Fibroblast of the aortic adventitia (primary cell): ENCODE measurements at places on chromosomes 2 and 18.

GRCh38 chr18:55508651-55509050 lies 79.3 kb downstream of the TCF4 start:
- no peak for DNase-seq

DNA sequence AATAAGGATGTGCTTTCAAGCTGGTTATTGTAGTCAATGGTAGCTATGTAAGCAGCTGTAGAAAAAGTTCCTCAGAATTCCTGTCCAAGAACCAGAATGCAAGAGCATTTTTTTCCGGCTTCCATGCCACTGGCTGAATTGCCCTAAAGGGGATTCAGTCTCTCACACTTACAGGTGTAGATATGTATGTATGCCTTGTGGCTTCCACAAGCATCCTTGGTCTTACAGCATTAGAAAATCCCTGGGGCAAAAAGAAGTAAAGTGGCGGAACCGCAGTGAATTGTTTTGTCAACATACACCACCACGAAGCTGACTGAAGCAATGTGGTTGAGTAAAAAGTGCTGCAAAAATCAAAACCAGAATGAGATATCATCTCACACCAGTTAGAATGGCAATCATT lies 54.6 kb downstream of the FANCL start:
- no peak for DNase-seq

DNA sequence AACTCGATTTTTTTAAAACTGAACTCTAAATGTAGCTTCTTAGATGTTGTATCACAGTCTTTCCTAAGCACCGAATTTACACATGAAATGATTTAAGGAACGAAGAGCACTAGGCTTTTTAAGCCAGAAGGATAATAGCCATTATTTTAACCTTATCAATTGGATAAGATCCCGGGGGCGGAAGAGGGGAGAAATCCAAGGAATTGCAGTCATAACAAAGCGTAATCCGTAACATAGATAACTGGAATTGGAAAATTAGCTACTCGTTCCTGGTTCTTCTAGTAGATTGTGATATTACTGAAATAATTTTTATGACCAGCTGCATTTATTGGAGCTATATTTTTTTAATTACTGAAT lies 988 bp upstream of the KANSL1L start:
- DNase-seq: peak; percentile 29

DNA sequence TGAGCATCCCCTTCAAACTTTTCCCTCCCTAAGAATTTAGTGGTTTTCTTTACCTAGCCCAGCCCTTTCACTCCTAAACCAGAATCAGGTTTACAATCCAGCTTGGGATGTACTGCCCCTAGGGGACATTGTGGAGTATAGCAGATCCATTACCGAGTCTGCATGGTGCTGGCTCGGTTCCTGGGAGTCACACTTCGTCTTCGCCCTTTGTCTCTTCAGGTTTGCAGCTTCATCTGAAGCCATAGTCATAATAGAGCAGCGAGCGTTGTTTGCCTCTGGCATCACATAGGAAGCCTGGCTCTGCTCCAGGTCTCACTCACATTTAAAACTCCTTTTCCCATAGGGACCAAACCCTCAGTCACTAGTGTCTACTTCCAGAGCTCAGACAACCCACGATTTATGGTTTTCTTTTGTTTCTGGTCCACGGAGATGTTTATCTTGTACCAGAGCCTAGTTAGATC lies 16.8 kb upstream of the LYPD6 start:
- peak; percentile 25 for DNase-seq

- DNase-seq: no peak
These were observed 147.1 kb downstream of the NOL4 start for GRCh38 chr18:34077599-34077998.

GRCh38 chr2:55364189-55365055 lies 55.2 kb downstream of the CCDC88A start:
- DNase-seq: peak; percentile 99

- no peak for DNase-seq
These were observed 623.5 kb upstream of the DDX18 start for GRCh38 chr2:117190856-117191559.

- DNase-seq: no peak
These were observed 24.1 kb upstream of the APOB start for GRCh38 chr2:21067859-21068537.

GRCh38 chr2:170222298-170222697 lies 44.4 kb downstream of the MYO3B start:
- DNase-seq: peak; percentile 8

DNA sequence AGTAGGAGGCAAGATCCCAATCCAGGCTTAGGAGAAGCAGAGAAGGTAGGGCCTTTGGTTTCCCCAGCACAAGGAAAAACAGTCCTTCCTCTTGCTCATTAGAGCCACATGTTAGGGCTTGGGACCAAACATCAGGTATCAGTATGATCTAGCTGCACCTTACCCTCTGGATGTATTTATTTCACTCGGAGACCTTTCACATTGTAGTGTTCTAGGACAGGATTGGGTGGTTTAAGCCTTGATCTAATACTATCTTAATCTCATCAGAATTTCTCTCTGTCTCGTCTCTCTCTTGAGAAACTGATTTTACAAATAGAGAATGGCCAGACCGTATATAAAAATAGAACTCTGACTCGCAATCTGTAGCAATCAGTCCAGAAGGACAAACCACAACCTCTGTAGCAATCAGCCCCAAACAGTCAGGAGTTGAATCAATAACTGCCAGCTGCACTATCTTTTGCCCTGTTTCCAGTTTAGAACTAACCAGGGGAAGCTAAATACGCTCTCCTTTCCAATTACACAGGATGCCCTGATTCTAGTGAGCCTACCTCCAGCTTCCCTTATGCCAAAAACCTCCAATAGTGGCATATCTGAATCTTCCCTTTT lies 207.1 kb downstream of the TDRD15 start:
- no peak for DNase-seq

DNA sequence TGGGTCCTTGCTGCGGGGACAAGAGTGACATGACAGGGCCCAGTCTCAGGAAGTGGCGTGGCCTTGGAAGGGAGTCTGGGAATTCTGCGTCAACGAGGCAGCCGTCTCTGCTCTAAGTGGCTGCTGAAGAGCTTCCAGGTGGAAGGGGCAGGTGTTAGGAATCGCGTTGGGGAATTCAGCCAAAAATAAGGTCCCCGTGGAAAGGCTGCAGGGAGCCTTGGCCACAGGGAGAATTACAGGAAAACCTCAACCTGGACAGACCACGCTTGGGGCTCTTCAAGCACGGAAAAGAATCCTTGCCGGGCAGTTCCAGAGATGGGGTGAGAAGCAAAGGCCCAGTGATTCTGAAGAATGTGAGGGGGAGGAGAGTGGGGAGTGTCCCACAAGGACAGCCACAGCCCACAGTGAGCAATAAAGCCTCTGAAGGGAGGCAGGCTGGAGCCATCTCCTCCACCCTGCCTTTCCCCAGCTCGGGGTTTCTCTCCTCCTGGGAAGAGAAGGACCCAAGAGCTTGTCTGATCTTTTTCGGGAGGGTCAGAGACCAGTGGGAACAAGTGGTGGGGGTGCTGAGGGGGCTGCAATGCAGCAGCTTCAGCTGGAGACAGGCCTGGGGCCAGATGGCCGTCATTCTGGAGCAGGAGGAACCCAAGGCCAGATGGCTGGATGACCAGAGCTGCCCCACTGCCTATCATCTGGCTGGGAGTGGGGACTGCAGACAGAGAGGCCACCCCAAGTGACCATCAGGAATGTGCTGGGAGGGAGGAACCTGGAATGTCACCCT lies 106.4 kb upstream of the SMAD2 start:
- DNase-seq: no peak

GRCh38 chr2:230348787-230349186 lies 21.8 kb downstream of the SP140L start:
- DNase-seq: no peak

DNA sequence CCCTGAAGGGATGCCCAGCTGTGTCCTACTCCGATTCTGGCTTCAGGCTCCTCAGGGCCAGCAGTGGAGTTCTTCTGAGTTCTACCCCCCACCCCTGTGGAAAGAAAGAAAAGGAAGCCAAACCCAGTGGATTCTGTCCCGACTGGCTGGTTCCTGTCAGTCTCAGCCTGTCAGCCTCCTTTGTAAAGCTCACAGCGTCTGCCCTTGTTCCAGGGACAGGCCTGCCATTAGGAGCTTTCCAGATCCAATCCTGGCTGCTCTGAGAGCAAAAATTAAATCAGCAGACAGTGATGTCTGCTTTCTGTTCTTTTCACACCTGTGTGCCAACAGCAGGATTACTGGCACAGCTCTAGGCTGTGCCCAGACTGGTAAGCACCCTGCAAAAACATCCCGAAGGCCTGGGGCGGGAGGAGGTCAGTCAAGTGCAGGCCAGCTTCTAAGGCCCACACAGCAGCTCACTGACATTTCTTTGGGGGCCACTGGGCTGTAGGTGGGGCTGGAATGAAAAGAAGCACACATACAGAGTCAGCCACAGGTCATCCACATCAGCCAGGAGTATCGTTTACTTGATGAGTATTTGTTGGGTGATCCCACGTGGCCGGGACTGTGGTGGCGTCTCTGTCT lies 69.1 kb downstream of the EHD3 start:
- DNase-seq: no peak

GRCh38 chr18:47873625-47874024 lies 56.8 kb downstream of the SMAD2 start:
- no peak for DNase-seq

DNA sequence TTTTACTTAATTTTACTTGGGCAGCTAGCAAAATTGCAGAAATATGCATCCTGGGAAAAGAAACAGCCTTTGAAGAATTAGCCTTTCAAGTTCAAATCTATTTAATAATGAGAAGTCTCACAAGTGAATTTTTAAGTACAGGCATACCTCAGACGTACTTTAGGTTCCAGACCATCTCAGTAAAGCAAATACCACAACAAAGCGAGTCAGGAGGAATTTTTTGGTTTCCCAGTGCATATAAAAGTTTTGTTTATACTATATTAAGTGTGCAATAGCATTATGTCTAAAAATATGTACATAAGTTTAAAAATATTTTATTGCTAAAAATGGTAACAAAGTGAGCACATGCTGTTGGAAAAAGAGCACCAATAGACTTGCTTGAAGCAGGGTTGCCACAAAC lies 50.8 kb upstream of the TWSG1 start:
- DNase-seq: no peak

- DNase-seq: no peak
These were observed 142.6 kb upstream of the COPS8 start for GRCh38 chr2:236943068-236943467.

GRCh38 chr18:10006311-10006893 lies 92.6 kb downstream of the VAPA start:
- DNase-seq: peak; percentile 60

DNA sequence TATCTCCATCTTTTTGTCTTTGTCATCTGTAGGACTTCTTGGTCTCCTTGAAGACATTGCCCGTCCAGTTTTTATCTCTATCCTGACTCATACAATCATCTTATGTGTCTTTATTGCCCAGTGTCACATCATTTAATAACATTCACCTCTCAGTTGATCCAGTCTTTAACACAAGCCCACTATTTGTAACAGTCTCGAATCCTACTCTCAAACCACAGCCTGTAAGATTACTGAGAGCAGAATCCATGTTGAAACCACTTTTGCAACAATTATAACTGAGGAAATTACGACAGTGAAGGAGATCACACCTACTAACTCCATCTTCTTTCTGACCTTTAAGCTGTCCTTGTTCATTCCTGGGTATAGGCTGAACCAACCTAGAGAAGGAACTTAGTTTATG lies 1206.0 kb upstream of the ZEB2 start:
- no peak for DNase-seq

- DNase-seq: no peak
These were observed 234.3 kb downstream of the CLIP4 start for GRCh38 chr2:29349316-29350030.

DNA sequence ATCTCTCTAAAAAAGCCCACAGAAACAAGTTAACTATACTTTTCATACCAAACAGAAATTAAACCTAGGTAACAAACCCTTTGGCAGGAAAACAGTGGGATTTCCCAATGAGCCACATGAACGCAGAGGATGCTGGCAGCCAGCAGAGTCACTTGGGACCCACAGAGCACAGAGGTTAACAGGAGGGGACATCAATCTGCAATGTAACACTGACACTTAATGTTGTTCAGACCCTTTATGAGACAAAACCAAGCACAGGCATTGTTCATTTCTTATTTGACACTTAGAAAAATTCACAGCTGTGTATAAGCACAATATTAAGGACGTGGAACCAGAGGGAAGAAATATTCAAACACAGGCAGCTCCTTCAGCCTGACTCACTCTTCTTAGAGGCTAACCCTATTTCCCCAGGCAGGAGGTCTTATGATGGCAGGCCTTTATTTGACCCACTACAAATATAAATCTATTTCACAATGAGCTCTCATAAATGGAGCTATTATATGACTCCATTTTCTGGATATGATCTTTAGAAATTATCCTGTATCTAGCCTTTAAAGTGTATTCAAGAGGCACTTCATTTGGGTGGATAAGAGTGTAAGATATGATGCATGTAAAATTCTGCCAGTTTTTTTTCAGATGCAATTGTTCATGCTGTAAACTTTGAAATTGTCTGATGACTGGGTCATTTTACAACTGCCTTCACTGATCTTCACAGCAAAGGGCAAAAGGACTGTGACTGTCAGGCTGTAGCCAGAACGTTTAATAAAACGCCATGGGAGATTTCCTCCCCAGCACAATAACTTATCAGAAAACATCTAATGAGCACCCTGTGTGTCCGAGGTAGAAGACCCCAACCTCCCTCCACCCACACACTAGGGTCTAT lies 132.8 kb upstream of the SATB2 start:
- DNase-seq: no peak

DNA sequence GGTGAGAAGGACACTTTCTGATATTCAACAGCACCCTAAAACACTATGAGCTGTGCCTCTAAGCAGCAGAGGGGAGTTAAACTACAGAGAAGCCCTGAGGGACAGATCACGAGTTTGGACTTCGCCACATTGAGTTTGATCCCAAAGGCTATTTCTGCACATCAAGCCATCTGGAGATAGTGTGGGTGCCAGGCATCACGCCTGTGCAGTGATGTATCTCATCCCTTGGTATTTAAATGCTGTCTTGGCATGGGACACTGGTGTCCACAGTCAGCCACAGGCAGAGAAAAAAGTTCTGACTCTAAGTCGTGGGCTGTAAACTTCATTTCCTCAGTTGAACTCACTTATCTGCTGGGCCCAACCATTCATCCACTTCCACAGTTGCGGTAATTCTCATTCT lies 742.3 kb upstream of the CELF4 start:
- no peak for DNase-seq

DNA sequence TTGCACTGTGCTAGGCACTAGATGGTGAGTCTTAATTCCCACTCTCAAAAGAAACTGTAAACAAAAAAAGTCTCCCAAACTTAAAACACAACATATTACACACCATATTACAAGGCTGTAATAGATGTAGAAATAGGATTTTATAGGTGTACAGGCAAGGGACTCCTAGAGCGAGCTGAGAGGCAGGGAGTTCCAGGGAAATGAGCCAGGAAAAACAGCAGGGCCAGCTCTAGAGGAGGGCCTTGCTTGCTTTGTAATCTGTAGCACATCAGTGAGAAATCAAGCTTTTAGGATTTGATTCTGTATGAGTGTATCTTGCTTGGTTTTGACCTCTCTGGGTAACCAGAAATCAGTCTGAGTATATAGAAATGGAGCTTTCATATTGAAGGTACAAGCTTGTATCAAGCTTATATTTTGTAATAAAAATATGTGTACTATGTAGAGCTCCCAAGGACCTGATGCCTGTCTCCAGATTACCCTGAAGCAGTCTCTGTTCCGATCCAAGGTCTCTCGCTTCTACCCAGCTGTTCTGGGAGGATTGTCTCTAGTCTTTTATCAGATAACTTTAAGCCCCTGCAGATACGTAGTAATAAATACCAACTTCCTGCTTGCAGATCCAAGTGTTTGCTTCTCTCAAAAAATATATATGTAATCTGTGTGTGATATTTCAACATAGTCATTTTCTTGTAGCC lies 73.0 kb downstream of the MYO1B start:
- DNase-seq: peak; percentile 83
